H1 (cell line): ENCODE measurements at places on chromosomes 12 and 14. TPM values are rescaled to one million over a fixed set of nuclear protein-coding genes. Genes with fewer than 3 reads are reported as not detected.

DNA sequence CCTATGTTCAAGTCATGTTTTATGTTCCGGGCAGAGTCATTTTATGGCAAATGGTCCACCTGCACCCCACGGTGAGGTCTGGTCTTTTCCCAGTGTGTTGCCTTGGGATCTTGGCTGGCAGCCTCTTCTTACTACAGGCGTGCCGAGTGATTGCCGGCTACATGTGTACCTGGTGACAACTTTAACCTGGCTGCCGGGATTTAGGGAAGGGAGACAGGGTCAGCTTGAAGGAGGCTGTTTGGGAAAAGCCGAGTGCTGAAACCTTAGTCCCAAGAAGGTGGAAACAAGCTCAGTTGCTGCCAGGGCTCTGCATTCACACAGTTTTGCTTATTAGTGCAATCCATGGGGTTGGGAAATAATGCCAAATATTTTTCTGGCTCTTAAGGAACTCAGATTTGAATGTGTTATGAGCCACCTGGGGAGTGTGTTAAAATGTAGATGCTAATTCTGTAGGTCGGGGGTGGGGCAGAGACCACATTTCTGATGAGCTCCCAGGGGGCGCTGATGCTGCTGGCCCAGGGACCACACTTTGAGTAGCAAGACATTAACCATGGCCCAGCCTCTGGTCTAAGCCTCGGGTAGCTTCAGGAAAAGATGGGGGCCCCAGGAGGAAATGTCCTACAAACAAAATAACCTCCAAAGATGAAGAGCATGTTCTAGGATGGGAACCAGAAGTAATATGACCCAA, 179.6 kb downstream of the TBX5 start:
- no peak for DNase-seq
- no peaks in the 10 kb centered on the region for H3K27me3 ChIP-seq
- H3K27ac ChIP-seq, result no peak overlapping the region
- no peak overlapping the region for H3K4me3 ChIP-seq
- H3K4me1 ChIP-seq, result peaks cover 3% of the 10 kb centered on the region

Gene CLEC1B
- total RNA-seq, result not detected in 2 replicates

- DNase-seq, result no peak
- no peaks in the 10 kb centered on the region for H3K36me3 ChIP-seq
- H3K4me3 ChIP-seq, result no peak overlapping the region
- no peaks in the 10 kb centered on the region for H3K27me3 ChIP-seq
Measured at GRCh38 chr12:84648425-84648824, 264.2 kb downstream of the SLC6A15 start.

GRCh38 chr12:113241191-113242025, 20.1 kb downstream of the TPCN1 start:
- H3K4me1 ChIP-seq, result peaks cover 22% of the 10 kb centered on the region
- no peaks in the 10 kb centered on the region for H3K27me3 ChIP-seq
- H3K27ac ChIP-seq, result no peak overlapping the region
- no peak for DNase-seq

Gene CLEC2A
- total RNA-seq, result 2.8 and 3.7 TPM in 2 replicates
